Lung (tissue), 17 donors: ENCODE measurements at places on chromosomes 3 and 15. TPM values are rescaled to one million over a fixed set of nuclear protein-coding genes. Genes with fewer than 3 reads are reported as not detected.

Gene SCAANT1
- total RNA-seq, result not detected

DNA sequence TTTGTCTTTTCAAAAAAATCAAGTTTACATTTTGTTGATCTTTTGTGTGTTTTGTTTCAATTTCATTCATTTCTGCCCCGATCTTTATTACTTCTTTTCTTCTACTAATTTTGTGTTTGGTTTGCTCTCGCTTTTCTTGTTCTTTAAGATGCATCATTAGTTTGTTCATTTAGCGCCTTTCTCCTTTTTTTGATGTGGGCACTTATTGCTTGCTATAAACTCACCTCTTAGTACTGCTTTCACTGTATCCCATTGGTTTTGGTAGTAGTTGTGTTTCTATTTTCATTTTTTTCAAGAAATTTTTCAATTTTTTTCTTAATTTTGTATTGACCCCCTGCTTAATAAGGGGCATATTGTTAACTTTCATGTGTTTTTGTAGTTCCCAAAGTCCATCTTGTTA, 34.4 kb downstream of the PRKCI start:
- DNase-seq, result no peak
- peaks cover 7% of the 10 kb centered on the region for H3K36me3 ChIP-seq
- no peak overlapping the region for H3K4me3 ChIP-seq
- H3K4me1 ChIP-seq, result no peaks in the 10 kb centered on the region

DNA sequence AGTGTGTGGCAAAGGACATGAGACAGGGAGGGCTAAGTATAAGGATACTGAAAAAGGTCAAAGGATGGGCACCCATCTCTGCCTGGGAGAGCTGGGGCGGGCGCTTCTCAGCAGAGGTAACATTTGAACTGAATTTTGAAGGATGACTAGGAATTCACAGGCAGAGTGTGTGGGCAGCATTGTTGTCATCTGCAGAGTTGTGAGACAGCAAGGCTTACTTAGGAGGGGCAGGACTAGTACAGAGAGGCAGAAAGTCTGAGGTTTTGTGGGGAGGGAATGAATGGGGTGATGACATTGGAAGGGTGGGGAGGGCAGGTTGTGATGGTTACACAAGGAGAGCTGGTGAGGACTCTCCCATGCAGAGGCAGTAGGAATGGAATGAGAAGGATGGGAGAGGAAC, 84.1 kb upstream of the PRR23C start:
- no peak for DNase-seq
- H3K4me1 ChIP-seq, result no peaks in the 10 kb centered on the region
- no peaks in the 10 kb centered on the region for H3K27me3 ChIP-seq
- no peak overlapping the region for H3K27ac ChIP-seq
- no peak overlapping the region for H3K4me3 ChIP-seq

- peak; percentile 54 for DNase-seq
- no peaks in the 10 kb centered on the region for H3K27me3 ChIP-seq
- peaks cover 2% of the 10 kb centered on the region for H3K4me1 ChIP-seq
- no peaks in the 10 kb centered on the region for H3K36me3 ChIP-seq
Observed at GRCh38 chr3:73556520-73557372, 68.0 kb downstream of the PDZRN3 start.
